Smooth muscle cell of trachea (primary cell): ENCODE measurements at places on chromosomes 4 and X. TPM values are rescaled to one million over a fixed set of nuclear protein-coding genes. Genes with fewer than 3 reads are reported as not detected.

Gene CRLF2
- not detected in 2 replicates for total RNA-seq

Gene PABPC5
- 2.9 and 3.5 TPM in 2 replicates for total RNA-seq

Gene MTMR8
- 1.2 and 1.3 TPM in 2 replicates for total RNA-seq

Gene GSX2
- not detected in 2 replicates for total RNA-seq

Gene PIGA
- 3.1 and 7.1 TPM in 2 replicates for total RNA-seq

Gene FAM9B
- not detected in 2 replicates for total RNA-seq

Gene GPR173
- total RNA-seq, result 5.8 and 6.3 TPM in 2 replicates

Gene CLCN4
- 5.8 and 9.3 TPM in 2 replicates for total RNA-seq

Gene ATP2B3
- under 0.01 TPM in 1 of 2 replicates, not detected in the other for total RNA-seq

Gene ADRA2C
- 0.29 and 0.50 TPM in 2 replicates for total RNA-seq

Gene WAS
- 0.17 TPM in 1 of 2 replicates, not detected in the other for total RNA-seq

Gene AVPR2
- not detected in 2 replicates for total RNA-seq

Gene MAGEC1
- not detected in 2 replicates for total RNA-seq

Gene RNF212
- total RNA-seq, result 1.5 and 4.6 TPM in 2 replicates

Gene GUF1
- 12.2 and 15.3 TPM in 2 replicates for total RNA-seq

Gene PFKFB1
- total RNA-seq, result not detected in 2 replicates

Gene CXorf49
- total RNA-seq, result not detected in 2 replicates

Gene MSX1
- total RNA-seq, result 14.4 and 17.2 TPM in 2 replicates
